ENCODE measurements at places on chromosomes 2 and 18.
A peak's percentile ranks its signal among the peaks of the same experiment; 100 is the strongest.

GRCh38 chr2:26850000-26850431 is 2.1 kb downstream of the DPYSL5 start:
- no peak for DNase-seq

- no peak for DNase-seq
Measured at GRCh38 chr2:219010162-219010756, 17.0 kb upstream of the CRYBA2 start.

DNA sequence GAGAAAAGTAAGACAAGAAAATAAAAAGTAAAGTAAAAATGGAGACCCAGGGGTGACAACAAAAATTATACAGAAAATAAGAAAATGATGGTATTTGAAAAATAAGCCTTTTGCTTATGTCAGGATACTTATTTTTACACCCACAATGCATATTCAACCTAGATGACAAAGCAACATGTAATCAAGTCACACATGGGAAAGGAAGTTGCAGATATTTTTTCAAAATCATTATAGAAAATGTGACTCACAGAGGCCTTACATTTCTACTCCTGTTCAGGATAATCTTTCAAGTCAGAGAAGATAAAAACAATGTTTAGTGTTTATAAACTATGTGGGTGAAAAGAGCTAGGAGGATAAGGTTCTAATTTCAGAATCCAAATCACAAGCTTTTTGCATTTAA is 275.3 kb upstream of the UBE2E3 start:
- DNase-seq = no peak

GRCh38 chr18:46222093-46222492 is 117.9 kb downstream of the HAUS1 start:
- no peak for DNase-seq

GRCh38 chr18:34837769-34838272 is 127.7 kb downstream of the DTNA start:
- DNase-seq = no peak

DNA sequence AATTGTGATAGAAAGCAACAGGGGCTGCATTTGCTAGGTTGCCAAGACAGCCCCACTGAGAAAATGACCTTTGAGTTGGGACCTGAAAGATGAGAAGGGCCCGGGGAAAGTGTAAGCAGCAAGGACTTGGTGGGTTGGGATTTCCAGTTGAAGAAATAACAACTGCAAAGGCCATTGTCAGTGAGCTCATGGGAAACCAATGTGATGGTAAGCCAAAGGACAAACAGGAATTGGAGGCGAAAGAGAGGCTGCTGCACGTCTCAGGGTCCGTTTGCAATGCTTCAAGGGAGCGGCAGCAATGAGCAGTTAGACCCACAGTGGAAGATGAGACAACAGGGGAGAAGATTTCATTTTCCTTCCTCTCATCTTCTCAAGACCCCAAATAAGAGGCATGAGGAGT is 51.5 kb upstream of the RGPD4 start:
- no peak for DNase-seq

DNA sequence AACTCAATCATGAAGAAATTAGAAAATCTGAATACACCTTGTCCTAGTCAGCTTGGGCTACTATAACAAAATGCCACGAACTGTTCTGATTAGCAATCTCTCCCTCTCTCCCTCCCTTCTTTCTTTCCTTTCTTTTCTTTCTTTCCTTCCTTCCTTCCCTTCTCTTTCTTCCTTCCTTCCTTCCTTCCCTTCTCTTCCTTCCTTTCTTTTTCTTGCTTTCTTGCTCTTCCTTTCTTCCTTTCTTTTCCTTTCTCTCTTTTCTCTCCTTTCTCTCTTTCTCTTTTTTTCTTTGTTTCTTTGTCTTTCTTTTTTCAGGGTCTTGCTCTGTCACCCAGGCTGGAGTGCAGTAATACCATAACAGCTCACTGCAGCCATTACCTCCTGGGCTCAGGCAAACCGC is 23.6 kb upstream of the EMILIN2 start:
- DNase-seq = no peak

- peak; percentile 84 for DNase-seq
Measured at GRCh38 chr18:3368193-3368592, 81.8 kb upstream of the TGIF1 start.

DNA sequence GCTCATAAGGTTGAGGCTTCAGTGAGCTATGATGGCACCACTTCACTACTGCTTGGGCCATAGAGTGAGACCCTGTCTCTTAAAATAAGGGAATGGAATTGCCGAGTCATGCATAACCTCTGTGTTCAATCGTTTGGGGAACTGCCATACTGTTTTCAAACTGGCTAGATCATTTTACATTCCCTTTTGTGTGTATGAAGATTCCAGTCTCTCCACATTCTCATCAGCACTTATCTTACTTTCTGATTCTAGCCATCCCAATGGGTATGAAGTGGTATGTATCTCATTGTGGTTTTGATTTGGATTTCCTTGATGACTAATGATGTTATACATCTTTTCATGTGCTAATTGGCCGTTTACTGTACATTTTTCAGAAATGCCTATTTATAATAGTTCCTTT is 23.7 kb downstream of the MARCHF7 start:
- DNase-seq = no peak
